ENCODE measurements at places on chromosomes 3 and 15.

DNA sequence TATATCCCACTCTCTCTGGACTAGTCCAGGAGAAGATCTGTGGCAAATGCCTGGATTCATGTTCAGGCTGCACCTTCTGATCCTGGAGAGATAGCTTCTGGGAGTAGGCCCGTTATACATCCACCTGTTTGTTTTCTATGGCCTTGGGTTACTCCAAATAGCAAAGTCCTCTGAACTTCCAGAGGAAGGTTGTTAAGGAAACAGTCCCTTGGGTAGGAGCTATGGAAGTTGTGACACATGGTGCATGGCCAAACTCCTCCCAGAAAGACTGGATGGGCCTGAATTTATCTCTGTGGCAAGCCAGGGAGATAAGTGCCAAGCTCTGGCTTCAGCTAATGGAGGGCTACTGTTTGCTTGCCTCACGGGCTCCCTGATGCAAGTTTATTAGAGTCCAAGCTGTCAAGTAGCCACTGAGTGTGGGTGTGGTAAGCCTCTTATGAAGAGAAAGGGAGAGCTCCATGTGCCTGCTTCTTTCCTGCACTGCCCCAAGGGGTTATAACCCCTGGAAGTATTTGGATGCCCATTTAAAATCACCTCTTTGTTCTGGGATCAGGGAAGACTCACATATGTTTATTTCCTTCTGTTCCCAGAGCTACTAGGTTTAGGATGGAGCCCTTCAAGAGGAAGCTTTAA, 328.7 kb upstream of the ATP11B start:
- no peak for DNase-seq

DNA sequence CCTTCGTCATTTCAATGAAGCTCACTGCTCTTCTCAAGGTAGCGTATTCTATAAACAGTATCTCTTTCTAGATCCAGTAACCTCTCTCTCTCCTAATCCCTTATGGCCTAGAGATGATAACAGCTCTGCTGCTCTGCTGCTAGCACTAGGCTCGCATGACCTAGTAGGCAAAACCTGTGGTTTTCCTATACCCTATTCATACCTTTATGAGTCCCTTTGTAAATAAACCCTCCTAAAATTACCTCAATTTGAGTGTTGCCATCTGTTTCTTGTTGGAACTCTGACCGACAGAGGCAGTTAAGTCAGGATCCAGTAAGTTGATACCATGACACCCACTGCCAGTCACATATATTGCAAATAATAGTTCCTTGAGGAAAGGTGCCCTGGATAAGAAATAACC, 7.3 kb downstream of the CCDC14 start:
- DNase-seq = no peak

GRCh38 chr3:135097276-135097946, 302.4 kb downstream of the EPHB1 start:
- DNase-seq = no peak

GRCh38 chr3:15339786-15340215, 7.4 kb upstream of the SH3BP5 start:
- no peak for DNase-seq

DNA sequence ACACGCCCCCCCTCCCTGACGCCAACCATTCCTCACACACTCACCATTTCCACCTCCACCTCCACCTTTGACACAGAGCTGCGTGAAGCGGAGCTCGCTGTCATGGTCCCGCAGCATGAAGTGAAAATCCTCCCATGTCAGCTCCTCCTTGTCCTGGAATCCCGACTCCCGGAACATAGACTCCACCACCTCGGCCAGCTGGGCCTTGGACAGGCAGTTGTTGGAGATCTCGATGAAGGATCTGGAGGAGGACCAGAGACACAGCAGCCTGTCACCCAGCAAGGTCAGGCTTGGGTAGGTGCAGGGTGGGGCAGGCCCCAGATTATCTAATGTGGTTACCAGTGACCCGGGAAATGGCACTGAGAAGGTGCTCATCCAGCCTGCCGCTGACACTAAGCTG, 12.2 kb downstream of the DUOX2 start:
- DNase-seq = no peak

GRCh38 chr15:57406062-57406772, 29.9 kb downstream of the CGNL1 start:
- DNase-seq = no peak
